Heart right ventricle (tissue), 16 donors: ENCODE measurements at places on chromosomes 5 and 9.

- no peak overlapping the region for H3K27ac ChIP-seq
- H3K36me3 ChIP-seq, result no peaks in the 10 kb centered on the region
- no peak for DNase-seq
- no peaks in the 10 kb centered on the region for H3K27me3 ChIP-seq
Measured at GRCh38 chr9:108478431-108479332, 377.1 kb downstream of the ACTL7B start.

- no peaks in the 10 kb centered on the region for H3K36me3 ChIP-seq
- DNase-seq, result no peak
- peaks cover 89% of the 10 kb centered on the region for H3K4me1 ChIP-seq
- H3K4me3 ChIP-seq, result no peak overlapping the region
Measured at GRCh38 chr5:138870611-138871010, 4.5 kb downstream of the LRRTM2 start.

DNA sequence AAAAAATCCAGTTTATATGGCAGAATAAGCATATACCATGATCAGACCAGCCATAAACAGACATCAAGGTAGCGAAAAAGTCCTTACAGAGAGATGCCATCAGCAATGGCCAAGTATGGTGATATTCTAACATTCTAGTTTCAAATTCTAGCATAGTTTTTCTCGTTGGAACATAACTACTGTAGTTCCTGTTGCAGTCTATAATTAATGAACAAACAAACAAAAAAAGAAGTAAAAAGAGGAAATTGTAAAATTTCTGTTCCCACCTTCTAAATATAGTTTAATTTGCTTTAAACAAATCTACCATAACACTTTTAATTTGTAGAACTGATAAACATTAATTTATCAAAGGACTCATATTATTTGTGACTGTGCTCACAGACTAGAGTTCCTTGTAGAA, 9.9 kb upstream of the CD180 start:
- H3K4me1 ChIP-seq, result peaks cover 14% of the 10 kb centered on the region
- no peak overlapping the region for H3K27ac ChIP-seq

DNA sequence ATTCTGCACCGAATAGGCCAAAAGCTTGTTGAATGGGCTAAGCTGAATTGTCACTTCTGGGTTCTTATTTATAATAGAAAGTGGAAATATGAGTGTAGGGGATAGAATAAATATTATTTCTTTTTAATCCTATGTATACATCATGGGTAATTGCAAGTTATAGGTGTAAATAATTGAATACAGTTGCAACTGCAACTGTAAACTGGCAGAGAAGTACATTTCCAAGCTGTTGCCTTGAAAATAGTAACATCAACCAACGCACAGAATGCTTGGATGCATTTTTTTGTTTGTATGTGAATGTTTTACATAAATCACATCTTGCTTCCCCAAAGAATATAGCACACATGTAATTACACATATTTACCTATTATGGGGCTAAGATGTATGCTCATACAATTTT, 234.1 kb downstream of the NNT start:
- no peaks in the 10 kb centered on the region for H3K36me3 ChIP-seq
- H3K27me3 ChIP-seq, result no peaks in the 10 kb centered on the region
- no peak overlapping the region for H3K27ac ChIP-seq

- H3K27me3 ChIP-seq, result no peaks in the 10 kb centered on the region
- H3K4me3 ChIP-seq, result no peak within 1 kb of the TSS
- H3K27ac ChIP-seq, result no peak within 1 kb of the TSS
- no peaks in the 10 kb centered on the region for H3K4me1 ChIP-seq
Measured at GRCh38 chr9:14909961-14910805, at the start of gene FREM1. TSS of gene FREM1 (minus strand) at chr9:14910428. CDS start at chr9:14868977, 41,451 bp downstream.

DNA sequence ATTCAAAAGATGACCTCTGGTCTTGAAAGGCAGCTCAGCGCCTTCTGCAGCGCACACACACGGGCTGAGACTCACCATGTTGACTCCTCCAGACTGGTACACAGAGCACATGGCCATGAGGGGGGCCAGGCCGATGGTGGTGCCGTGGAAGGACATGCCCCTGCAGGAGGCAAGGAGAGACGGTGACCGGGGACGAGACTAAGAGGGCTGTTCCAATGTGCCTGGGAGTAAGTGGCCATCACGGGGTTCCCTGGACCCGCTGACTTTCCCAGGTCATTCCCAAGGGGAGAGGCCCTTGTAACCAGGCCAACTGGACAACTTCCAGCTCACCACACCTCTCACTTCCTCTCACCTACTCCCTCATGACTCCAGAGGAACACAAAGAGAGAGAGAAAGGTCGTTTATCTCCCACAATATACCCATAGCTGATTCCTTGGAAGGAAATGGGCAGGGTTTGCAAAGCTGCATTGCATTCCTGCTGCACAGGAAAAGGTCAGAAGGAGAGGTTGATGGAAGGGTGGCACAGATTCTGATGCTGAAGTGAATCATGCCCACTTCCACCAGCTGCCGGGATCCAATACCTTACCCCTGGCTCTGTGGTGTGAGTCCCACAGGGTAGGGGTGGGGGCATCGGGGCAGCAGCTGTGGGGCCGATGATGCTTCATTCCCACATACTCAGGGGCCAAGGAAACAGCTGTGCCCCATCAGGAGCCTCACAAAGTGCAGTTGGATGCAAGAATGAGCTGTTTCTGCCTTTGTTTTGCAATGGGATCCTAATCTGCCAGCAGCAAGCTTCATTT, 47.2 kb downstream of the NIPAL4 start:
- H3K36me3 ChIP-seq, result no peaks in the 10 kb centered on the region
- H3K27me3 ChIP-seq, result no peaks in the 10 kb centered on the region
- H3K4me3 ChIP-seq, result no peak overlapping the region
- no peak overlapping the region for H3K27ac ChIP-seq
- H3K4me1 ChIP-seq, result peaks cover 33% of the 10 kb centered on the region

DNA sequence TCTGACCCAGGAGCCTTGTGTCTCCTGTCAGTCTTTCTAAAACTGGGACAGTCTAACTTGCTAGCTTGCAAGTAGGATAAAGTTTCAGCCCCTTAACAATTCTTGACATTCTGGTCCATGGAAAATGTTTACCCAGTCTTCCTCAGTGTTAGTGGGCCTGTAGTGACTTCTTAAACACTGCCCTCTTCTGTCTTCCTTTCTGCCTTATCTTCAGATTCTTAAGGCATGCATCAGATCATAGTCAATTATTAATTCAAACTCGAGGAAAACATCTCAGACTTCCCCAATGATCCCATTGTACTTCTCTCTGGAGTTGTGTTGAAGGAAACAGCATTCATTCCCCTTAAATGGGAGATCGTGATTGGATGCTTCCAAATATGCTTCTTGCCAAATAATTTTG, 1199.8 kb downstream of the DTWD2 start:
- H3K4me1 ChIP-seq, result no peaks in the 10 kb centered on the region
- no peaks in the 10 kb centered on the region for H3K36me3 ChIP-seq
- no peak overlapping the region for H3K27ac ChIP-seq
- no peak overlapping the region for H3K4me3 ChIP-seq
- DNase-seq, result no peak

- DNase-seq, result peak; percentile 12
- no peaks in the 10 kb centered on the region for H3K27me3 ChIP-seq
- no peaks in the 10 kb centered on the region for H3K36me3 ChIP-seq
- H3K4me1 ChIP-seq, result no peaks in the 10 kb centered on the region
- no peak overlapping the region for H3K27ac ChIP-seq
Measured at GRCh38 chr5:103232393-103232999, 26.1 kb upstream of the MACIR start.

DNA sequence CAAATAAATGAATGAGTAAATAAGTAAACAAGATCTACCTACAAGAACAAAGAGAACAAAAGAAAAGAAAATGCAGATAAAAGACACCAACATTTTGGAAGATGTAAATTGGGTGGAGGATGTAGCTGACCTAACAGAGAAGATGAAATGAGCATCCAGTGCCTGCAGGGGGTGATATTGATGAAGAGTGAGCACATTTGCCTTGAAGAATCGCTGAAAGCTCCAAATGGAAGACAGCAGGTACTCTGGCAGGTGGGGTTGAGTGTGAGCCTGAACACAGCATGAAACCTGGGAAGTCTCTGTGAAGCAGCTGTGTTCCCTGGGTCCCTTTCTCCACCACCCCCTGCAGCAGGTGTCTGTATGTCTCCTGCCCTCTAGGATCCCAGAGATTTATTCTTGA, 125.6 kb downstream of the NXNL2 start:
- no peaks in the 10 kb centered on the region for H3K36me3 ChIP-seq
- no peak for DNase-seq
- H3K27ac ChIP-seq, result no peak overlapping the region
- H3K4me1 ChIP-seq, result peaks cover 11% of the 10 kb centered on the region

DNA sequence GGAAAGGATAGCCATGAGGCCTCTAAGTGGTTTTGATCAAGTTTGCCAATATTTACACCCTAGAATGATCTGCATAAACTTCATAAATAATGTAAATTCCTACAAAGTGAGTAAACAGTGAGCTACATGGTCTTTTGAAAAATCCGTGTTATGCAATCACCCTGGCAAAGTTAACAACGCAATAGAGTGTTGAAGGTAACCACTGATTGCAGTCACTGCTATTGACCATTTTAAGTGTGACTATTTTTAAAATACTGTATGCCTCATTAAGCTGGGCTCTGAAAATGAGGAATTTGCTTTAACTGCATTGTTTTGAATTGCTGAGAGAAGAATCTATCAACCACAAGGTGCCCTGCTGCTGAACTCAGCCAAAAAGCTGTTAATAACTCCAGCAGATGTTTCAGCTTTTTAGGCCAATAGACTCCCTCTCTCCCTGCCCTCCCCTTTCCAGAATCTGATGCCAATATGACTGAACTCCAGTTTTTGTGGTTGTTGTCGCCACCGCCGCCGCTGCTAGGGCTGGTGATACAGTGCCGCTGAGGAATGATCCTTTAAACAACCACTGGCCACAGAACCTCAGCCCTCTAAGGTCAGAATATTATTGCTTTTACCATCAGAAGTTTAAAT, 35.3 kb upstream of the SMARCA2 start:
- no peaks in the 10 kb centered on the region for H3K27me3 ChIP-seq
- H3K27ac ChIP-seq, result no peak overlapping the region
- H3K36me3 ChIP-seq, result no peaks in the 10 kb centered on the region
- peak; percentile 21 for DNase-seq
- H3K4me3 ChIP-seq, result no peak overlapping the region
